ENCODE measurements at places on chromosomes 1 and 21.
A peak's percentile ranks its signal among the peaks of the same experiment; 100 is the strongest.

GRCh38 chr1:213989002-213989855, 1.5 kb downstream of the PROX1 start:
- DNase-seq: no peak

- no peak for DNase-seq
Measured at GRCh38 chr1:169528215-169529067, 42.7 kb upstream of the SLC19A2 start.

- DNase-seq: no peak
Measured at GRCh38 chr1:20216574-20216973, 30.3 kb upstream of the PLA2G2C start.

DNA sequence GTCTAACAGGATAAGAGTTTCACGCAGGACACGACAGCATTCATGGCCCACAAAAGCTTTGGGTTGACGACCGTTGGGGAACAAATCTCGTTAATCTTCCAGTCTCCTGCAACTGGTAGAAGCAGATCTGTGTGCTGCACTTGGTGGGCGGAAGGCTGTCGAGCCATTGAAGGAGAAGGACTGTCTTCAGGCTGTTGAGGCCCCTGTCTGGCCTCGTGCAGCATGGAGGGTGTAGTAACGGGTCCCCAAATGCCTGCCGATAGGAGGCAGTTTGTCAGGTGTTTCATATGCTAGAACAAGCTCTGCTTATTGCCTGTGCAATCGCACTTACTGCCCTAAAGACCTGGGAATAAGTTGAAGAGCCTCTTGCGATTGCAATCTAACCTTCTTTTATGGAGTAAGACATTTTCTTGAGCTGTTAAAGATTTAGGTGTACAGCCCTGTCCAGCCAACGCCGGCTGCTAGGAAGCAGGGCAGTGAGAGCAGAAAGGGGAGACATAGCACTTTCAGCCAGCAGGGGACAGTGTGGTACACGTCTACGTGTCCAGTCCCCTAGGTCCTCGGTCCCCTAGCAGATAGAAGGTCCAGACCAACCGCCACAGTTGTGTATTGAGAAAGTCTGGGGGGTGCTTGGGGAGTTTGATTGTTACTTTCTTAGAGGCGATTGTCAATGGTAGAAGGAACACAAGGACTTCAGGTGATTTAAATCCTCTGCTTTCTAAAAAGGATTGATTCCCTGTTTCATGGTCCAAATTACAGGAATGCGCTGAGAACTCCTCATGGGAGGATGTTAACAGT, 102.3 kb upstream of the TMPRSS2 start:
- peak; percentile 48 for DNase-seq

- no peak for DNase-seq
Measured at GRCh38 chr1:20400341-20401177, 85.5 kb downstream of the CAMK2N1 start.

Data from substantia nigra (tissue), 51 donors.